ENCODE measurements at places on chromosomes 16 and 17.

DNA sequence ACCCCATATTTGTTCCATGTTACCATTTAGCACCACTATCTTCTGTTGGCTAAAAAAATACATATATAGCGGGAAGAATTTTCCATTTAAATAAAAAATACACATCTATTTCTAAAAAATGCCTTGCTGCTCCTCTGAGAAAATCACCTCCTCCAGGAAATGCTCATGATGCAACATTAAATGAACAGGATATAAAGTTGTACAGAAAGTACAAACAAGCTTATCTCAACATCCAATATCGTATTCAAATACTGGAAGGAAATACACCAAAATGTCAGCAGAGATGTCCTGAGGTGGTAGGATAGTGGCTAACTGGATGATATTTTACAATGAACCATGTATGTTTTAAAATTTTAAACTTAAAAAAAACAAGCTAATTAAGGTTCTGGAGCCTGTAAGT, 21.3 kb downstream of the GNA13 start:
- DNase-seq, result no peak

DNA sequence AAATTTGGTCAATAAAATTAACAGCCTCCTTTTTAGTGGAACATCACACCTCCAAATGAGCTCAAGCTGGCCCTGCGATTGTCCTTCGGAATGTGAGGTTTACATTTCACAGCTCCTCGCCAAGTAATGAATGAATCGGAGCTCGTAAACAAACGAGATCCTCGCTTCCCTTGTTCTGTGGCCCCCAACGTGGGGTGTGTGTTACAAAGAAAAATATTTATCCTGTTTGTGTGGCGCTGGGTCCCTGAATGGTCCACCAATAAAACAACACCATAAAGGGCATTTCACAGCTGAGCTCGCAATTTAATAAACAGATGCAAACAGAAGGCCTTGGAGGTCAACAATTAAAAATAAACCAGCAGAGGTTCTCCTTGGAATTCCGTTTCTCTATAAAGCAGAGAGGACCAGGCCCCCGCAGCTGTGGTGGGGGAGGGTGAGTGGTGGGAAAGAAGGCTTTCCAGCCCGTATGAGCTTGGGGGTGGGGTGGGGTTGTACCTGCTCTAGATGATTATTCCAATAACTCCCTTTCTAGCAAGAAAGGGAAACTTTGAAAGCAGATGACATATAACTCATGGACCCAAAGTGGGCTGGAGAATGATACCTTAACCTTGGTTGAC, 393.9 kb upstream of the SALL1 start:
- DNase-seq, result no peak

DNA sequence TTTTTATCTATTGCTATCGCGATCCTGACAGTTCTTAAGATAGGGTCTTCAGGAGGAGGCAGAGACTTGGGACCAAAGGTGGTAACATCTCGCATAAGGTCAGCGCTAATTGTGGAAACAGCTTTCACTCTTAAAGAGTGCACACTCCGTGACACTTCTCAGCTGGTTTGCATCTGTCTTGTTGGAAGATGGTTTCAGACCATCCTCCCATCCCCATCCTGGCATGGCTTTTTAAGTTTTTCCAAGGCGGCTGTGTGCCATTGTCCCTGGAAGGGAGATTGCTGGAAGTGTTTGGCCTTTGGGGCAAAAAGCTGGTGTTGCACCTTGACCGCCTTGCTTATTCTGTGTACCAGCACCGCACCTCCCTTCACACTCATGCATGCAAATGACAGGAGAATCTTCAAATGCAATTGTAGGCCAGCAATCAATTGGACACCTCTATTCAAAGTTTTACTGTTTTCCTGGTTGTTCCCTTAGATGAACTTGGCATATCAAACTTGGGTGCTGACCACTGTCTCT, 1.5 kb downstream of the SOCS7 start:
- DNase-seq, result no peak

- no peak for DNase-seq
Observed at GRCh38 chr17:80901319-80901718, 90.3 kb upstream of the CHMP6 start.

- no peak for DNase-seq
Observed at GRCh38 chr16:79452671-79453070, 147.9 kb downstream of the MAF start.

Measured in activated naive CD8-positive, alpha-beta T cell treated with anti-CD3 and anti-CD28 coated beads for 36 hours (primary cell).